Fibroblast of lung (primary cell): ENCODE measurements at places on chromosomes 2 and 18.

GRCh38 chr2:127216593-127216992 is 3.5 kb downstream of the CYP27C1 start:
- no peak for DNase-seq

DNA sequence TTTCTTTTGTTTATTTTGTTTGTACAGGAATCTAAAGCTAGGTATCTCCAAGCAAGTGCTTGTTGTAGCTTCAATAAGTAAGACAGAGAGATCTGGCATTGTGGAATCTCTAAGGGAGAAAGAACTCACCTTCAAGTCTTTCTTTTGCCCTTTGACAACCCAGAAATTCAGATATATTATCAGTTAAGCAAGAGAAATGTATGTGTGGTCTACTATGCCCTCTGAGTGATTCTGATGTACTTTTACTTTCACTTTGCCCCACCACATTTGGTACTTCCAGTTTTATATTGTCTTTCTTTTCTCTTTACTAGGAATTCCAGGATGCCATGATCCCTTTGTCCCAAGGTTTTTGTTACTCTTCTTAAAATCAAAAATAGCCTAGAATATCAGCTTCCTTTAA is 259.6 kb upstream of the PIK3C3 start:
- DNase-seq = no peak

DNA sequence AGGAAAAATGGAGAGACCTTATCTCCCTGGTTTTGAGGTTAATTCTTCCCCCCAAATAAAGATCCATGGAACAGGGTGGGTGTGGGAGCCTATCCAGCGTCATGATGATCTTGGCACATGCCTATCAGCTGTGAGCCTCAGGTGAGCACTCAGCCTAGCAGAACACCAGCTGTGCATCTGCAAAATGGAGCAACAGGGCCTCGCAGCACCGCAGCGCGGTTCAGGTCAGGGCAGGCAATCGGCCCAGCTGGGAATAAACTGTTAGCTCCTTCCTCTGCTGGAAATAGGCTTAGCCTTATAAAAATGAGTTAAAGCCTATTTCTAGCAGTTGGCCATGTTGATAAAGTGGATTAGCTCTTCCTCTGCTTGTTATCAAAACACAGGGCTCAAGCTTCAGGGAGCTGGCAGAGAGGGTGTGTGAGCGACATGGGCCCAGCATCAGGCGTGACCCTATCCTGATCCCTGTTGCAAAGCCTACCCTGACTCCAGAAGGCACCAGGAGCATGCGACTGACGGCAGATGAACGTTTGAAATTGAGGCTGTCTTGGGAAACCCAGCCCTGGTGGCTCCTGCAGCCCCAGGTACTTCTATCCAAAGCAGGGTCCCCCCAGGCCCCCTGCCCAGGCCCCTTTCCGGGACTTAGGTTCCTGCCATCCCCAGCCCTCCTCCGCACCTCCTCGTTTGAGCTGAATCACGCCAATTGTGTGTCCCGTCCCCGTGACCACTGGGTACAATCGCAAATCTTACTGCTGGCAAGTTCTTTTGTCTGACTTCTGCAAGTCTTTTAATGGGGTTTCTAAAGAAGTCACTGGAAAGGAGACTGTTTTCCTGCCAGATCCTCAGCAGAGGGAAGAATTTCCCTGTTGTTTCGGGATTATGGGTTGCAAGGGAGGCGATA is 35.4 kb downstream of the ARHGEF4 start:
- no peak for DNase-seq

DNA sequence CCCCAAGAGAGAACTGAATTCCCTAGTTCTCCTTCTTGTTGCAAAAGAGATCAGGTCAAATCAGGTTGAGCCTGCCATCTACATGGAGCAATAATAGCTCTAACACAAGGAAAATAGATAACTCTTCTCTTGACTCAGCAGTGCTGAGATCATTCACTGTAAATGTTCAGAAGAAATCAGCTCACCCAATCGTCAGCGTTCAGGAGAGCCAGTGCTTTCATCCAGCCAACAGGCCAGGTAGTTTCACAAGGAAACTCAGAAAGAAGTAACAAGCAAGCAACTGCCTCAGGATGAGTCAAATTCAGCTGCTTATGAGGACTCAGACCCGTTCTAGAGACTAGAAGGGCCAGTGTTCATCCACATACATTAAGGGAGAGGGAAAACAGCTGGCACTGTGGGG is 5.9 kb downstream of the LMAN2L start:
- DNase-seq = no peak

GRCh38 chr2:71669628-71670429 is 216.5 kb downstream of the DYSF start:
- no peak for DNase-seq

GRCh38 chr2:113061241-113061640 is 2.2 kb downstream of the IL36RN start:
- DNase-seq = no peak

DNA sequence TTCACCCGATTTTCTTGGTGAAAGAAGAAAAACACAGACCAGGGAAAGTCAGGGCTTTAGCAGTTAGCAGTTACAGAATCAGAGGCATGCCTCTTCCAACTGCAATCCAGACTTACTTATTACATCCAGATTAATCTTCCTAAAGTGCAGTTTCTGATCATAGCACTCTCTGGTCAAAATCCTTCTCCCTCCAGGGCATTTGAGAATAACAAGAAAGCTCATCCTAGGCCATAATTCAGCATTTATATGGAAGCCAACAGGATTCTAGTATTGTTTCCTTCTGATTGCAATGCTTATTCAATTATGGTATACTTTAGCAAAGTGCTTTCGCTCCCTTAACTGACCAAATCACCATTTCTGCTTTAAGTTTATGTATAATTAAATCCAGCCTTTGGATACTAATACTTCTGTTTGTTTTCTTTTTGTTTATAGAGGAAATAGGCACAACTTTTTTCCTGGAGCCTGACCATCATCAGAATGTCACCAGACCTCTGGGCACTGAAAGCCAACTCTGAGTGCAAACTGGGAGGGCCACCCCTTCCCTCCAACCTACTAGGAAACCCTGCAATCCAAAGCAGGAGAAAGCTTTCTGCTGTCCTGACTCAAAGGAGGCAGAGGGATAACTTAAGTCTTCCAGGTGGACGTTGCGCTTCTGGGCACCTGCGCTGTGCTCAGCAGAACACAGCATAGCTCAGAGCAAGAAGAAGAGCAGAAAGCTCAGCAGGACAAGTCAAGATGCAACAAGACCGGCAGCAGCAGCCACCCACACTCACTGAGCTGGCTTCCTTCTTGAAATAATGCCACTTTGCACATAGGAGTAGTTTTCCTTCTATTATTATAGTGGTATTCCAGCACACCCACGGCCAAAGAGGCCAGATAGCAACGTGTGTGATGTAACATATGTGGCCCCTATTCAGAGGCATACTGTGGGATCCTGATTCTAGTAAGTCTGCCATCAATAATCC is 99.3 kb downstream of the STK39 start:
- DNase-seq = no peak

DNA sequence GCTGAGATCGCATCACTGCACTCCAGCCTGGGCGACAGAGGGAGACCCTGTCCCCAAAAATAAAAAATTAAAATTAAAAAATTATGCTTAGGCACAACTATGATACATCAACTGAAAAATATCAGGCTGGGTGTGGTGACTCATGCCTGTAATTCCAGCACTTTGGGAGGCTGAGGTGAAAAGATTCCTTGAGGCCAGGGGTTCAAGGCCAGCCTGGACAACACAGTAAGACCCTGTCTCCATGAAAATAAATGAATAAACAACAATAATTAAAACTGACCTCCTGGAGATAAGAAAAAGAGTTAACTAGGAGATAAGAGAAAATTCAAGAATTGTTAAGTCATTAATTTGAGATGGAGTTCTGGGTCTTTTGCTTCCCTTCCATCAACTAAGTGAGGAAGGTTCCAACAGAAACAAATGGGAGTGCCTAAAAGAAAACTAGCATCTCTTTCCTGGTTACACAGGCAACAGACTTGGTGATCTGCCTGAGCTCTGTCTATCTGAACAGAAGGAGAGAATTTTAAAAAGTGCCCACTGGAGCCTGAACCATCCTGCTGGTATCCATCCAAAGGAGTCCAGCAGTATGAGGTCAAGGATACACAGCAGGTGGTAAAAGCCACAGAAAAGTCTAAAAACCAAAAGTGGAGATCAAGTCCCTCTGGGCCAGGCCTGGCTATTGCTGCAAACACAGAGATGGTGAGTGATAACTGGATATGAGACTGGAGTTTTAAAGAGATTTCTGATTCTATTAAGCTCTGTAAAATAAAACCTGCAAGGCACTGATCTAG is 8.8 kb downstream of the PPM1G start:
- DNase-seq = no peak

- DNase-seq = no peak
These were observed 65.2 kb downstream of the LBH start for GRCh38 chr2:30296496-30296895.
